ENCODE measurements at places on chromosomes 5 and 9. TPM values are rescaled to one million over a fixed set of nuclear protein-coding genes. Genes with fewer than 3 reads are reported as not detected.

- DNase-seq = no peak
Observed at GRCh38 chr9:102054811-102055210, 316.4 kb upstream of the GRIN3A start.

GRCh38 chr5:52457810-52458209 is 329.9 kb upstream of the ITGA1 start:
- no peak for DNase-seq

ATOX1 gene
- polyA plus RNA-seq = 110 TPM

- no peak for DNase-seq
Observed at GRCh38 chr9:120308495-120308894, 271.5 kb downstream of the CDK5RAP2 start.

- DNase-seq = no peak
Observed at GRCh38 chr5:132695956-132696355, 22.2 kb downstream of the IL4 start.

ANKRD31 gene
- polyA plus RNA-seq = 0.49 TPM

DNA sequence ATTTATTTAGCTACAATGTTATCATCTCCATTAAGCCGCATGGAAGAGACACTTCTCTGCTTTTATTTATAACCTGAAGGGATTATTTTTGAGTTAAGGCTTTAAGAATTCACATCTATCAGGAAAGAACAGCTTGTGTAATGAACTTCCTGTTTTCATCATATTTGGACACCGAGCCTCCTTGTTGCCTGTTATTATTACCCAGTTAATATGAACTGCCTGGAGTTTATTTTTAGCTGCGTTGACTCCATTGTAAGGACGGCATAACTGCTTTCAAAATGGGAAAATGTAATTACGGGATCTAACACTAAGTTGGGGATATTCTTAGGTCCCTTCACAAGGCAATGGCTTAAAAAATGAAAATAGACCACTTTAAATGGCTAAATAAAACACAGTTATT is 89.0 kb upstream of the NR4A3 start:
- no peak for DNase-seq

NSUN2 gene
- polyA plus RNA-seq = 49.9 TPM

Measured in right renal cortex interstitium (tissue), 3 donors.